ENCODE measurements at places on chromosomes 7 and 10.

GRCh38 chr10:132397036-132397541, at the start of gene PWWP2B:
TSS of gene PWWP2B (plus strand) at chr10:132397200. CDS start at chr10:132397227, 27 bp downstream.
- DNase-seq: peak; percentile 23

DNA sequence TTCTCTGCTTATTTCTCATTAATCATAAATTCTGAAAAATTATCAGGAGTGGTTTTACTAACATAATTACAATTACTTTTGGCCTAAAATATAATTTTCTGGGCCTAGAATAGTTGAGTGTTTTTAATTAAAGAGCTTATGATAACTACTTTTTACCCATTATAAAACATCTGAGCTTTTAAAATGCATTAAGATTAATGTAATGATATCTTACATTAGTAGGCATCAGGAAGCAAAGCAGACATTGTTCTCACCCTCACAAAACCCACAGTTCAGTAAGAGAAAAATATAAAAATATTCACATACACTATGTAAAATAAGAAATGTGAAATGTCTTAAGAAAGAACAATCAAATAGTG, 443.7 kb upstream of the SEMA3A start:
- DNase-seq: no peak

DNA sequence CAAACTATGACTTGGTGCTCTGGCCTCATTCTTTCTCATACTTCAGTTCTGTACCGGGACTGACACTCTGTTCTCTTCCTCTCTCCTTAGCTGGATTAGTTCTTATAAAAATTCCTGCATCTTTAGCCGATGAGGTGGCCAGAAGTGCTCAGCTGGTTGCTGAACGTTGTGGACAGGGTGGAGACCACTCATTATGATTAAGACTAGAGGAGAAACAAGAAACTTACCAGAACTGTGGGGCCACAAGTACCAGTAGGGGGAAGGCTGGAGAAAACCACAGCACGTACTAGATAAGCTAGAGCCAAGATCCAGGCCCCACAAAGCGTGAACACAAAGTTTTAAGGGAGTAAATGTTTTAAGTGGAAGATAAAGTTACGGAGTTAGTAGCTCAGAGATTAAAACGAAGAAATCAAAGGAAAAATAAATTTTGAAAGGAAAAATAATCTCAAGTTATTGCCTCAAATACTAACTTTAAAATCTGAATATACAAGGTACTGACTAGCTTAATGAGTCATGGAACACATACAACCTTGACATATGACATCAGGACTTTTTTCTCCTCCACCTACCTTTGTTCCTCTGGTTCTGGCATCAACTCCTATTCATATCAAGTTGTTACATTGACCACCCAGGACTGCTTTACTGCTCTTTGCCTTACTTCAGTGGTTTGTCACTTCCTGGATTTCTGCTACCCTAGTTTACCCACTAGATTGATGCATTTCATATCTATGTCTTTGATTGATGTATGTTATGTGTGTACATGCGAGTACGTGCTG, 469.0 kb downstream of the TFEC start:
- DNase-seq: no peak

DNA sequence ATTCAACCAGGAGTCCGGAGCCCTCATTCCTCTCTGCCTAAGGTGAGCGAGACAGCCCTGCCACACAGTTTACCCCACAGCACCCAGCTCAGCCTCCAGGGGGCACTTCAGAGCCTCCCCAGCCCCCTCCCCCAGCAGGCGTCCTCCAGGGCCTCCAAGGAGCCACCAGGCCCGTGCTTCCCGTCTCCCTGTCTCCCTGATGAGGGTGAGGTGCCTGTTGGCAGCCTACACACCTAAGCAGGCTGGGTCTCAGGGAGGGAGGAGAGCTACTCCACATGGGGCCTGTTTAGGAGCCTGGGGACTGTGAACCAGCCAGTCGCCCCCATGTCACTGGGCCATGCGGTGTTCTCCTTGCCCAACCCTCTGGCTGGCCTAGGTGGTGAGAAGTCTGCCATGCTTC, 28.9 kb upstream of the TRIM8 start:
- no peak for DNase-seq

GRCh38 chr10:35375091-35375765, 38.9 kb downstream of the CCNY start:
- DNase-seq: no peak

DNA sequence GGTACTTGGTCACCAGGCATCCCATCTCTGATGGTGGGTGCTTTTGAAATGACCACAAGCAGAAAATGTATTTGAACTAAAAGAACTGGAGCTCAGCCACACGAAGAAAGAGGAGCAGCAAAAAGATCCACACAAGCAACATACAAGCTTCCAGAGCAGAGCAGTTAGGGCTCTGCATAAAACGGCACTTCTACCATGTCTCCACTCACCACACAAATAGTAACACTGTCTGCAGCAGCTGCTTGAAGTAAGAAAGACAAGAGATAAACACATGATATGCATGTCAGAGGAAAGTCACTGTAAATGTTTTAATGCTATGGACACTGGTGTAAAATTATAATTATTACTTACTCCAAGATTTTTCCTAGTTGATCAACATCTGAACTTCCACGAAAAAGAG, 32.5 kb upstream of the FAM133B start:
- no peak for DNase-seq

- DNase-seq: no peak
Measured at GRCh38 chr10:94485094-94485493, 60.5 kb upstream of the HELLS start.

DNA sequence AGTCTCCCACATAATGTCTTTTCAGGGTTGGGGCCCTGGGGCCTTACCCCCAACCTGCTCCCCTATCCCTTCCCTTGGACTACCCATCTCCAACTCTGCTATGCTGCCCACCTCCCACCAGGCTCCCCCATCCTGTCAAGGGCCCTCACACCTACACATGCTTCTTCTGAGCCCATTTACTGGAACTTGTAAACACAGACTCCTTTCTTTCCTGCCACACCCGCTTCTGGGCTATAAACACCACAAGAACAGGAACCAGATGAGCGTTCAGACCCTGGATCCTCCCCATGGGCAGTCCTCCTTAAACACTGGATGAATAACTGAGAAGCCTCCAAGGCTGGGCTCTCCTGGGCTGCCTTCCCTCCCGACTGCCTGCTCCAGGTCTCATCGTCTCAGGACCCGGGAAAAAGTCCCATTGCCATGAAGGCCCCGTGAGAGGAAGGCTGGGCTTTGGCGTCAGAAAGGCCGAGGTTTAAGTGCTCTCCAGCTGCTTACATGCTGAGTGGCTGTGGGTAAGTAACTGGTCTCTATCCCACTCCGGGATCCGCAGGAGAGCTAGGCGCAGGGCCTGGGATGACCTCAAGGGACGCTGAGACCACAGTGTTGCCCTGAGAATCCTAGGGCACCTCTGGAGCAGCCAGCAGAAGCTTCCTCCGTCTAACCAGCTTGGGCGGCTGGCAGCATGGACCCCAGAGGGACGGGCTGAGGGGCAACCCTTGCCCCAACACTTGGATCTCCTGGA, 15.6 kb upstream of the CRHR2 start:
- DNase-seq: no peak

- no peak for DNase-seq
Measured at GRCh38 chr10:95998255-95998784, 45.1 kb upstream of the CCNJ start.

- DNase-seq: no peak
Measured at GRCh38 chr10:70253878-70254765, 20.9 kb upstream of the PPA1 start.

GRCh38 chr7:111650456-111650999, 88.2 kb upstream of the IMMP2L start:
- no peak for DNase-seq

GRCh38 chr7:68789597-68789996, 808.7 kb upstream of the AUTS2 start:
- DNase-seq: no peak

GRCh38 chr7:19558527-19558926, 150.3 kb downstream of the POLR1F start:
- DNase-seq: no peak

GRCh38 chr7:100582041-100582579, 3.8 kb downstream of the LRCH4 start:
- DNase-seq: no peak

- no peak for DNase-seq
Measured at GRCh38 chr7:76206633-76207032, 4.9 kb downstream of the SRRM3 start.

DNA sequence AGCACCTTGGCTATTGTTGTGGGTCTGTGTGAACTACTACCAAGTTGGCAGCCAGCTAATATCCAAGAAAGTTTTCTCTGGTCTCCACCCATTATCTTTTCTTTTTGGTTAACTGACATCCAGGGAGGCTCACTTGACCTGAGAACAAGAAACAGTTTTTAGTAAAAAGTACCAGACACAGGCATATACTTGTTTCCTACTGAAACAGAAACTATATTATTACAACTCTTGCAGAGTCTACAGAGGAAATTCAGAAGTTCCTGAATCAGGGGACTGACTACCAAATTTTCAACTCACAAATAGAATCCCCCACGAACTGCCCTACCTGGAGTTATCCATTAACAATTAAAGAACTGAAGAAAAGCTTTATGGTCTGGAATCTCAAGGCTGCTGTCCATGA, 168.9 kb downstream of the KCND2 start:
- DNase-seq: no peak

All from stimulated activated CD8-positive, alpha-beta memory T cell treated with anti-CD3 and anti-CD28 coated beads, Interleukin-4, amount 100 ng/mL, for 4 hours (primary cell).